Fibroblast of skin of left quadriceps (primary cell): ENCODE measurements at places on chromosomes 5 and 9.

DNA sequence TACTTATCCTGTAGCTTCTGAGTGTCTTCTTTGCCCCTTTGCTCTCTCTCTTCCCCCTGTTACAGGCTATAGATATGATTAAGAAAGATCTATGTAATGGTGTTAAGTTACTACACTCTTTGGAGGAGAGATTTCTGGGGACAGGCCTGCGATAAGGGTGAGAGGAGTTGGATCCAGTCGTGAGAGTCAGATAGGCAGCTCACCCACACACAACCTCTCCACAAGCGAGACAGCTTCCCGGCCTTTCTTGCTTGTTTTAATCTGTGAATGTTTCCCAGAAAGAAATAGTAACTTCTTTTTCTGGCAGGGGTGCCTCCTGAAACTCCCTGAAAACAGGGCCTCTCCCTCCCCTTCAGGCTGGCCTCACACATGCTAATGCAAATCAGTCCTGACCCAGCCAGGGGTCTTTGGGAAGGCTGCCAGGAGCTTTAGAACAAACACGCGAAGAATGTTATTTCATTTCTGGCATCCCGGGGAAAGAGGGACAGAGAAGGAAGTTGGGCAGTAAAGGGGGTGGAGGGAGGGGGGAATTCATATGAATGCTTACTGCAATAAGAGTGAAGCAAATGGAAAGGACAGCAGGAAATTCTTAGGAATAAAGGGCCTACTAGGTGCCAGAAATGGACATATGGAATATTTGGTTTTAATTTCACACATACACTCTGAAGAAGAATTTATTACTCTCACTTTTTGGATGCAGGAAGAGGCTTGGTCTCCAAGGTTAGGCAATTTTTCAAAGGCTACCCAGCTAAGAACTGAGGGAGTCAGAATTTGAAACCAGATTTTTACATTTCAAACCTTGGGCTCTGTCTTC, 215.8 kb upstream of the TRIM32 start:
- DNase-seq: peak; percentile 93

GRCh38 chr5:170640731-170641588, 137.1 kb downstream of the KCNIP1 start:
- DNase-seq: no peak

DNA sequence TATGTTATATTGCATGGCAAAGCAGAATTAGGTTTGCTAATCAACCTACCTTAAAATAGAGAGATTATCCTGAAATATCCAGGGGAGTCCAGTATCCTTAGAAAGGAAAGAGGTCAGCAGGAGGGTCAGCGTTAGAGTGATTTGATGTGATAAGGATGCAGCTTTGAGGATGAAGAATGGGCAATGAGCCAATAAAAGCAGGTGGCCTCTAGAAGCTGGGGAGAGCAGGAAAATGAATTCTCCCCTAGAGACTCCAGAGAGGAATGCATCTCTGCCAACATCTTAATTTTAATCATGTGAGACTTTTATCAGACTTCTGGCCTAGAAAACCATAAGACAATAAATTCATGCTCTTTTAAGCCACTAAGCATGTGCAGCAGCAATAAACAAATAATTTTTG, 65.7 kb upstream of the SYK start:
- no peak for DNase-seq

GRCh38 chr5:172477466-172477865, 23.1 kb upstream of the SH3PXD2B start:
- no peak for DNase-seq
